Glutamatergic neuron (in vitro differentiated cells): ENCODE measurements at places on chromosomes 1 and 21. TPM values are rescaled to one million over a fixed set of nuclear protein-coding genes. Genes with fewer than 3 reads are reported as not detected.

- no peaks in the 10 kb centered on the region for H3K27me3 ChIP-seq
- H3K4me3 ChIP-seq, result no peak overlapping the region
- H3K27ac ChIP-seq, result no peak overlapping the region
- H3K4me1 ChIP-seq, result peaks cover 3% of the 10 kb centered on the region
- no peak for DNase-seq
- H3K36me3 ChIP-seq, result no peaks in the 10 kb centered on the region
These were observed 5.5 kb downstream of the CLSPN start for GRCh38 chr1:35764283-35764682.

DNA sequence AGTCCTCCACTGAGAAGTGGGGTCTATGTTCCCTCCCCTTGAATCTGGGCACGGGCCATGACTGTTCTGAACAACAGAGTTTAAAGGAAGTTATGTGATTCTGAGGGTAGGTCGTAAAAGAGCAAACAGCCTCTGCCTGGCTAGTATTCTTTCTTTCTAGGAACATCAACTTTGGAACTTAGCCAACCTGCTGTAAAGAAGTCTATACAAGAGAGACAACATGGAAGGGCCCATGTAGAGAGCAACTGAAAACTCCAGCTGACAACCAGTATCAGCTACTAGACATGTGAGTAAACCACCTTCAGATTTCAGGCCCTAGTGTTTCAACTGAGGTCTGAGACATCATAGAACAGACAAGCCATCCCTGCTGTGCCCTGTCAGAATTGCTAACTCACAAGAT is 7.5 kb downstream of the SELENOF start:
- no peak for DNase-seq
- peaks cover 4% of the 10 kb centered on the region for H3K36me3 ChIP-seq
- no peak overlapping the region for H3K4me3 ChIP-seq
- H3K27me3 ChIP-seq, result no peaks in the 10 kb centered on the region
- no peak overlapping the region for H3K27ac ChIP-seq

DNA sequence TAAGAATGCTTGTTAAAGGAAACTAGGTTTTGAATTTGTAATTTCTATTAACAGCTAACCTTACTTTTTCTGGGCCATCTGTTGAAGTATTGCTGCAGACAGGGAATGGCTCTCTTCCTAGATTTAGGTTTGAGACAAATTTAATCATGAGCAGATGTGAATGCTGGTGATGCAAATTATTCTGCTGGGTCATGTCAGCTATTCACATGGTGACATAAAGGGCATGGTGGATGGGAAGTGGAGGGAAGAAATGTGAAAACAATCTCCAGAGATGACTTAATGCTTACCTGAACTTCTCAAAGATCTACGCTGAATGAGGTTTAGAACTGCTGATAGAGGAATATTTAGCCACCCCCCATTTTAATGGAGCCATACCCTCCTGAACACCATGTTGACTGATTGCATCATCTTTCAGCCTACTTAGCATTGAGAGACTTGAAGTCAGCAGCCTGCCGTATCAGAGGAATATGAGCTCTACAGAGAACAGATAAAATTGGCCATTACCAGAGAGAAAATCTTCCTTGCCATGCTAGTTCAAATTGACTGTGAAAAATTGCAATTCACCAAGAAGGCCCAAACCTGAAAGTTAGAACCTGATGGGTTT is 138.8 kb downstream of the HHAT start:
- peaks cover 6% of the 10 kb centered on the region for H3K27me3 ChIP-seq
- no peaks in the 10 kb centered on the region for H3K36me3 ChIP-seq
- no peak overlapping the region for H3K4me3 ChIP-seq
- no peak for DNase-seq
- no peak overlapping the region for H3K27ac ChIP-seq
- peaks cover 6% of the 10 kb centered on the region for H3K4me1 ChIP-seq

Gene CLCA4
- not detected for total RNA-seq

DNA sequence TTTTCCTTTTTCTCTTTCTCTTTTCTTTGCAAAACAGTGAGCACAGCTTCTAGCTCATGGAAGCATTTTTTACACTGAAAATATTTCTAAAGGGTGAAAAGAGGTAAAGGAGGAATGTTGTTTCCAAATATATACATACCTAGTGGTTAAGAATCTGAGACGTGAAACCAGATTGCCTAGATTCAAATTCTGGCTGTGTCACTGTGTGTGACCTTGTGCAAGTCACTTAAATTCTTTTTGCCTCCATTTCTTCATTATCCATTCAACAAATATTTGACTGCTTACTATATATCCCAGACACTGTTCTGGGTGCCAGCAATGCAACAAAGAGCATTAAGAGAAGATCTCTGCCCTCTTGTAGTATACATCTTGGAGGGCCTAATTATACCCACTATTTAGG is 53.3 kb downstream of the ZFYVE9 start:
- no peaks in the 10 kb centered on the region for H3K4me1 ChIP-seq
- no peaks in the 10 kb centered on the region for H3K36me3 ChIP-seq
- H3K27ac ChIP-seq, result no peak overlapping the region
- no peak overlapping the region for H3K4me3 ChIP-seq
- no peaks in the 10 kb centered on the region for H3K27me3 ChIP-seq

Gene STUM
- 11.0 TPM for total RNA-seq
